ENCODE measurements at places on chromosomes 6 and 20.

- DNase-seq, result no peak
Observed at GRCh38 chr6:89853068-89853467, 23.4 kb downstream of the CASP8AP2 start.

DNA sequence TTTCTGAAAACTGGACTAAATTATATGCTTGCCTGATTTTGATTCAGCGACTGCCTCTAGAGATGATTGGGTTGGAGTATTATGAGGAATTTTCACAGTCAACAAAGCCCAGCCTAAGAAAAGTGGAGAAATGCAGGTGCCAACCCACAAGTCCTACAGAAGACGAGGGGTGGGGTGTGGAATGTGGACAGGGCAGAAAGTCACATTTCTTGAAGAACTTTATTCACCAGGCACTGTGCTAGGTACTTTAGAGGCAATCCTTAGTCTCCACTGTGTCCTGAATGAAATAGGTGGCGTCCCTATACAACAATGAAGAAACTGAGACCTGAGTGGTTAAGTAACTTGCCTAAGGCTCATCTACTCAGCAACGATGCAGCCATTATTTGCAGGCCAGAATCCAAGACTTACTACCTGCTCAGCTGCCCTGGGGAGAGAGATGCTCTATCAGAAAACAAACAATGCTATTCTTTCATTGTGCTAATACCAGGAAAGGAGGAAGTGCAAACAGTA, 106.3 kb downstream of the RNF144B start:
- DNase-seq, result no peak

- DNase-seq, result no peak
Observed at GRCh38 chr20:20396794-20397193, 28.9 kb downstream of the INSM1 start.

DNA sequence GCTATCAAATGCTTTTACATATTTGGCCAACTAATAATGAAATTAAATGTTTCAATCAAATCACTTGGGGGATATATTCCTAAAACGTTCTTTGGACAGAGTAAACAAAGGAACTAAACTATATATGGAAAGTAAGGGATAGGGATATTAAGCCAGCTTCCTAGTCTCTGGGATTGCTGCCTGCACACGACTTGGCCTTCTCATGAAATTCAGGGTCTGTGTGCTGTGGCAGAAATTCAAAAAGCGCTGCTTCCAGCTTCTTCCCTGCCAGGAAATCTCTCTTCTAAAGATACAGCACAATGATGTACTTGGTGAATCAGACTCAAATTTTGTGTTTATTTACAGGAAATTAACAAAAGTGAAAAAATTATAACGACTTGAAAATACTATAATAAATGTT, 206.3 kb upstream of the RAB32 start:
- DNase-seq, result no peak

DNA sequence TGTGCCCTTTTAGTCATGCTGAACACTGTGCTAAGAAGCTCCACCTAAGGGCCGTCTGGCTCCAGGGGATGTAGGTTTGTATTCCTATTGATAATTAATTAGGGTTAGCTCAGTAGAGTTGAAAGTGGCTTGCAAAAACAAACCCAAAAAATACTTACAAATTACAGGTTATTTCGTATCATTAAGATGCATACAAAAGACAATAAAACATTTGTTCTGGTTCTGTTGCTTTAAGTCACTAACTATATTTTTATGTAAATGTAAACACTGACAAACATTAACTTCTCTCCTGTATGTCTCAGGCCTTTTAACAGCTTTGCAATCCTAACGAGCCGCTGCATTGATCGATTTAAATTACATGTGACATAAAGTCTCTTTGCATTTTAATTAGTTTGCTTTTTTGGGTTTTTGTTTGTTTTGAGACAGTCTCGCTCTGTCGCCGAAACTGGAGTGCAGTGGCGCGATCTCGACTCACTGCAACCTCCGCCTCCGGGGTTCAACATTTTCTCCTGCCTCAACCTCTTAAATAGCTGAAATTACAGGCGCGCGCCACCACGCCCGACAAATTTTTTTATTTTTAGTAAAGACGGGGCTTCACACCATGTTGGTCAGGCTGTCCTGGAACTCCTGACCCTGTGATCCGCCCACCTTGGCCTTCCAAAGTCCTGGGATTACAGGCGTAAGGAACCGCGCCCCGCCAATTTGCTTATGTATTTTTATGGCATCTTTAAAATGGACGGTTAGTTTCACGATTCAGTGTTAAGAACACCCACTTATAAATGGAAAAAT, 110.9 kb downstream of the HFE start:
- no peak for DNase-seq

GRCh38 chr20:24370249-24370648, 99.2 kb upstream of the SYNDIG1 start:
- no peak for DNase-seq

DNA sequence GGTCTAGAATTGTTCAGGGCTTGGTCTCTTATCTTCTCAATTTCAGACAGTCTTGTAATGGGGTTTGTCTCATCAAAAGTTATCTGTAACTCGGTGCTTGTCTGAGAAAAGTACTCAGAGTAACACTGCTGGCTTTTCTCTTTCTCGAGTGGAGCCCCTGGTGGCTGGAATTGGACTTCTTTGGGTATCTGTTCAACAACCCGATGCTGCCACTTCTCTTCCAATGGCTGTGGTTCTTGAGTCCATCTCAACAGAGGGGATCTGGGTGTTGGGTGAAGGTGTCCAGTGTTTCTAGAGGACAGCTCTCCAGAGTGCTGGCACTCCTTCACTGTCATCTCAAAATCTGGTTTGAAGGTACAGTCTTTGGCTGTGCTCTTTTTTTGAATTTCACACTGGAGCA, 24.6 kb downstream of the DST start:
- DNase-seq, result no peak

GRCh38 chr20:51620432-51620831, 77.9 kb upstream of the NFATC2 start:
- DNase-seq, result no peak

DNA sequence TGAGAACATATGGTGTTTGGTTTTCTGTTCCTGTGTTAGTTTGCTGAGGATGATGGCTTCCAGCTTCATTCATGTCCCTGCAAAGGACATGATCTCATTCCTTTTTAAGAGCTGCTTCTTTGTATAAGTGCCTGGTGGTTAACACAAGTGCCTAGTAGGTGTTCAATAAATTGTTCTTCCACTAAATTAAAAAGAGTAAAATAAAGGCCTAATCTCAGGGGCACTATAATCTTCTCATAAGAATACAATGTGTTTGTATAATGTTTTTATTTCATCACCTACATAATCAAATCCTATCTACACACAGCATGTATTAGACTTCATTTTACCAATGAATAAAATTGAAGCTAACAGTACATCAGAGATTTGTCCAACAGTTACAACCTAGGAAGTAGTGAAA, 252.7 kb downstream of the KHDC1L start:
- no peak for DNase-seq

- no peak for DNase-seq
Observed at GRCh38 chr6:28001751-28002150, 44.7 kb downstream of the OR2B6 start.

- no peak for DNase-seq
Observed at GRCh38 chr20:78338-78737, 9.1 kb upstream of the DEFB125 start.

GRCh38 chr6:73339340-73339739, 14.7 kb downstream of the DPPA5 start:
- no peak for DNase-seq

DNA sequence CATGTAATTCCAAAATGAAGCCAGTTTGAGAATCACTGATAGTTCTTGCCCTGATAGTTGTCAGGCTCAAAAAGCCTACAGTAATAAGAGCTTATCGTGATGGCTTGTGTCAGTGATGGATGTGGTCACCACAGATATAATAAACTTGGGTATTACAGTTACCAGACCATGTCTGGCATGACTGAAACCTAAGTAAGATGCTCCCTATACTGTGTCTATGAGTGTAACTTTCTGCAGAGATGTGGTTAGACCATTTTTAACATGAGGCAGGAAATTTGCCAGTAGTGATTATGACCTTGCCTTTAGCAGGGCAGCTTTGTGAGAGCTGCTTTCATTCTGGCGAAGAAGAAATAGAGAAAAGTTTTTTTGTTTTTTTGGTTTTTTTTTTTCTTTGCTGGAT, 90.2 kb downstream of the ANKS1A start:
- no peak for DNase-seq

DNA sequence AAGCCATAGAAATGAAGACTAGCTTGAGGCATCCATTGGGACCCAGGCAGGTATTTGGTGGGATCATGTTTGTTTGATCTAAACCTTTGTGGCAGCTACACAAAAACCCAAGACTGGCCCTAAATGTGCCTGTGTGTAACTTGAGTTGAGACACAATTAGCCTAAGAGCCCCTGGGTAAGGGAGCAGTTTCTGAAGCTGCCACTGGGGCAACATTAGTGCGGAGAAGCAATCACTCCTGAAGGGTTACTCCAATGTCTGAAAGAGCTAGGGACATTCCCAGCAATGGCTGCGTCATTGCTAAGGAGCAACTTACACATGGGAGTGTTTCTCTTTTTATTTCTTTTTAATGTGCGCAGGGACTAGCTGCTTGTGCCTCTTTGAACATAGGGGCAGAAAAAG, 67.9 kb upstream of the EEF1E1 start:
- DNase-seq, result no peak

GRCh38 chr20:25070821-25071473, 11.0 kb downstream of the VSX1 start:
- DNase-seq, result no peak

- DNase-seq, result no peak
Observed at GRCh38 chr20:35561671-35562070, 19.8 kb downstream of the ERGIC3 start.

DNA sequence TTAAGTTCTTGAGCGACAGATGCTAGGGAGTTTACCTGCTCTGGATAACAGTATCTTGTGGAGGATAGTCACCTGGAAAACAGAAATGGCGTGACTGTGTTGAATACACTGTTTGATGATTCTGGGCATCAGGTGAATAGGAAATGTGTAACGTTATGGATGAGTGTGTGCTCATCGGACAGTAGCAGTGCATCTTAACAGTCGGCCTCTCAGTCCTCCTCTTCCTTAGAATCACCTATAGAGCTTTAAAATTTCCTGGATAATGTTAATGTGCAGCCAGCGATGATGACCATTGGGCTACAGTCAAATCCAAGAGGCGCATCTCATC, 217.7 kb downstream of the OR2B2 start:
- DNase-seq, result no peak

GRCh38 chr6:21438237-21438985, 155.1 kb upstream of the SOX4 start:
- no peak for DNase-seq

DNA sequence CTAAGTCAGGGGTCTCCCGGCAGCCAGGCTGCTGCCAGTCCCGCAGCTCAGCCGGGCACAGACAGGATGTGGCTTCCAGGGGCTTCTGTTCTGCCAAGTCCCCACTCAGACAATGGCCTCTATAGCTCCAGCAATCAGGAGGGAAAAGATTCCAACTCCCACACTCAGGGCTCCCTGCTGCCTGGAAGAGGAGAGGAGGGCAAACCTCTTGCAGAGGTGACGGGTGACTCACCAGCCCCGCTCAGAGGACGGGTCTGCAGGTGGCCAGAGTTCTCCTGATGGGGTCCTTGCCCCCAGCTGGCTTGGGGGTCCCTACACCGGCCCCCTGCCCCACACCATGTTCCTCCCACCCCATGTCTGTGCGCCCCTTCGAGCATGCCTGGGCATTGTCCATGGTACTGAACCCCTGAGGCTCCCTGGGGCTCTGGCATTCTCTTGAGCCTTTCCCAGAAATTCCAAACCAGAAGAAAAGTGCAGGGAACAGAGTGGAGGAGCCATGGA, 32.6 kb downstream of the NTSR1 start:
- DNase-seq, result no peak

GRCh38 chr6:145878591-145879295, 64.1 kb upstream of the FBXO30 start:
- DNase-seq, result no peak

GRCh38 chr6:129096651-129097290, 213.8 kb downstream of the LAMA2 start:
- no peak for DNase-seq

GRCh38 chr6:101403216-101403945, 9.9 kb downstream of the GRIK2 start:
- DNase-seq, result no peak

DNA sequence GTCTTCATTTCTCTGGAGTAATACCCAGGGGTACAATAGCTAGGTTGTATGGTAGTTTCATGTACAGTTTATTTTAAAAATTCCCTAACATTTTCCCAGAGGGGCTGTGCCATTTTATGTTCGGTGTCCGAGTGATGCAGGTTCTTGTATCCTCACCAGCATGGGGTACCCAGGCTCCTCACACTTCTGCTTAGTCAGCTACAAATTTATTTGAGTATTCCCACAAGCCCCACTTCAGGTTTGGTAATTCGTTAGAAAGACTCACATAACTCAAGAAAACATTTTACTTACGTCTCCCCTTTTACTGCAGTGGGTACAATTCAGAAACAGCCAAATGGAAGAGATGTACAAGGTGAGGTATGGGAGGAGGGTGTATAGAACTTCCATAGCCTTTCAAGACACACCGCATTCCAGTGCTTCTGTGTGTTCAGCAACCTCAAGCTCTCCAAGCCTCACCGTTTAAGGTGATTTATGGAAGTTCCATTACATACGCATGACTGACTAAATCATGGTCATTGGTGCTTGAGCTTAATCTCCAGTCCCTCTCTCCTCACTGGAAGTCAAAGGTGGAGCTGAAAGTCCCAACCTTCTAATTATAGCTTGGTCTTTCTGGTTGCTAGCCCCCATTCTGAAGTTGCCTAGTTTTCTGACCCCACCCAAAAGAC, 18.1 kb downstream of the RIPK1 start:
- DNase-seq, result no peak

- no peak for DNase-seq
Observed at GRCh38 chr20:57663241-57663640, 43.0 kb upstream of the ZBP1 start.

DNA sequence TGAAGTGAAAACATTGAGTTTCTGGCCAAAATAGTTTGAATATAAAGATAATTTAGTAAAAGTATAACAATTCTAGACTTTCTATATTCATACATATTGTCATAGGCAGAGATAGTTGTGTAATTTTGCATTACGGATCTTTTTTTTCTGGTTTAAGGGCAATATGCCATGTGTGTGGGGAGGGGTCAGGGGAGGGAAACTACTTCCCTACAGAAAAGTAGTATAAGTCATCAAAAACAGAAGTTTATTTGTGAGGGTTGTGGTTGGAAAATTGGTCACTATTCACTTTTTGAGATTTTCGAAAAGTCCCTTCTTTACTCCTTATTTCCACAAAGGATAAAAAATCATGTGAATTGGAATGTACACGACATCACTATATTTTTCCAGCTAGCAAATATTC, 288.2 kb upstream of the PREP start:
- no peak for DNase-seq

DNA sequence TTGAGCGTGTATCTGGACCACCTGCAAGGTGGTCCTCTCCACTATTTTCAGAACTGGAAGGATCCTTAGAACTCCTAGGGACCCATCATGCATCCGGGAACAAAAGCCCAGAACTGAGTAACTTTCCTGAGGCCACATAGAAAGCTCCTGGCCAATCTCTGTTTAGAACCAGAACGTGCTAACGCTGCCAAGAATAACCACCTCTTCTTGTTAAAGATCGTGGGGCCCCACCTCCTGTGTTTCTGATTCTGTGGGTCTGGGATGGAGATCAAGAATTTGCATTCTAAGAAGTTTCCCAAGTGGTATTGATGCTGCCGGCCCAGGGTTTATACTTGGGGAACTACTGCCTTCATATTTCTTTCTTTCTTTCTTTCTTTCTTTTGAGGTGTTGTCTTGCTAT, 13.3 kb downstream of the CD40 start:
- DNase-seq, result no peak
